ENCODE measurements at places on chromosomes 7 and 10.

GRCh38 chr10:35565602-35566081 lies 39.5 kb upstream of the GJD4 start:
- no peak for DNase-seq

DNA sequence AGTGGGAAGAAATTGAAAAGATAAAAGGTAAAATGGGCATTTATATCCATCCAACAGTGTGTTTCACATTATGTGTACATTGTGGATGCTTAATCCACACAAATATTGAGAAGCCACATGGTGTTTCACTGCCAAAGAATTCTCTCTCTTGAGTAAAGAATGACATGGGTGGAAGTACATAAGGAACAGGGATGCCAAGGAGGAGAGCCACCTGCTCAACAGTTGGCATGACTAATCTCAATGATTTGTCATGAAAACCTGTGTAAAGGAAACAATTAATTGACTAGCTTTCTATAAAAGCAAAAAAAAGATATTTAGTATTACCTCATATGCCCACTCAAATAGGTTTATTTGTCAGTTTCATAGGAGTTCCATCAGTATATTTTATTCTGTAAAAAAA lies 43.1 kb downstream of the MAGI2 start:
- no peak for DNase-seq

GRCh38 chr7:27890205-27890849 lies 150.4 kb downstream of the TAX1BP1 start:
- DNase-seq, result no peak

DNA sequence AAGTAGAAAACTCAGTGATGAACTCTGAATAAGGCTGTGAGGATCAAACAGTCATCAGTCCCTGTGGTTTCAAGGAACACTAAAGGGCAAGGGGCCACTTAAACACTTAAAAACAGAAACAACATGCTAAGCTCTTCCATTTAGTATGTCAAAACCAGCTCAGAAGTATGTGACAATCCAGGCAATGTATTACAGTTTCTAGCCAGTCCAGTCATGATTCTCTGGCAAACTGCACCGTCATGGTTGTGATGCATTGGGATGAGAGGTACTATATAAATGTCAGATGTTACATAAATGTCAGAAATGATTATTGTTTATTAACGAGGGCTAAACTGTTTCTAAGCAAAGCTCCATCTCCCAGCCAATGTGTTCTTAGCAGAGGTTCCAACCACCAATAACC lies 4.7 kb upstream of the CREB5 start:
- no peak for DNase-seq

- DNase-seq, result no peak
Observed at GRCh38 chr7:28413011-28413410, 693 bp downstream of the CREB5 start.

GRCh38 chr7:4709187-4709586 lies 27.1 kb downstream of the FOXK1 start:
- no peak for DNase-seq

DNA sequence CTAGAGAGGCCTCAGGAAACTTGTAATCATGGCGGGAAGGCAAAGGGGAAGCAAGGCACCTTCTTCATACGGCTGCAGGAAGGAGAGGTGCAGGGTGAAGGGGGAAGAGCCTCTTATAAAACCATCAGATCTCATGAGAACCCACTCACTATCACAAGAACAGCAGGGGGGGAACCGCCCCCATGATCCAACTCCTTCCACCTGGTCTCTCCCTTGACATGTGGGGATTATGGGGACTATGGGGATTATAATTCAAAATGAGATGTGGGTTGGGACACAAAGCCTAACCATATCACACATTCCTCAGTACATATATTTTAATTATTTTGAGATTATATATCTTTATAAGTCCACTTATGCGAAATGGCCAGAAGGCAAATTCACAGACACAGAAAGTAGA lies 8.9 kb downstream of the HK1 start:
- DNase-seq, result no peak

- DNase-seq, result no peak
Observed at GRCh38 chr10:87790185-87790584, 27.8 kb downstream of the ATAD1 start.

DNA sequence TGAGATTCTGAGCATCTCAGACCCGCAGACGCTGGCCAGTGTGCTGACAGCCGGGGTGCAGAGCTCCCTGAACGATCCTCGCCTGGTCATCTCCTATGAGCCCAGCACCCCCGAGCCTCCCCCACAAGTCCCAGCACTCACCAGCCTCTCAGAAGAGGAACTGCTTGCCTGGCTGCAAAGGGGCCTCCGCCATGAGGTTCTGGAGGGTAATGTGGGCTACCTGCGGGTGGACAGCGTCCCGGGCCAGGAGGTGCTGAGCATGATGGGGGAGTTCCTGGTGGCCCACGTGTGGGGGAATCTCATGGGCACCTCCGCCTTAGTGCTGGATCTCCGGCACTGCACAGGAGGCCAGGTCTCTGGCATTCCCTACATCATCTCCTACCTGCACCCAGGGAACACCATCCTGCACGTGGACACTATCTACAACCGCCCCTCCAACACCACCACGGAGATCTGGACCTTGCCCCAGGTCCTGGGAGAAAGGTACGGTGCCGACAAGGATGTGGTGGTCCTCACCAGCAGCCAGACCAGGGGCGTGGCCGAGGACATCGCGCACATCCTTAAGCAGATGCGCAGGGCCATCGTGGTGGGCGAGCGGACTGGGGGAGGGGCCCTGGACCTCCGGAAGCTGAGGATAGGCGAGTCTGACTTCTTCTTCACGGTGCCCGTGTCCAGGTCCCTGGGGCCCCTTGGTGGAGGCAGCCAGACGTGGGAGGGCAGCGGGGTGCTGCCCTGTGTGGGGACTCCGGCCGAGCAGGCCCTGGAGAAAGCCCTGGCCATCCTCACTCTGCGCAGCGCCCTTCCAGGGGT lies 703 bp downstream of the RBP3 start:
- DNase-seq, result no peak

DNA sequence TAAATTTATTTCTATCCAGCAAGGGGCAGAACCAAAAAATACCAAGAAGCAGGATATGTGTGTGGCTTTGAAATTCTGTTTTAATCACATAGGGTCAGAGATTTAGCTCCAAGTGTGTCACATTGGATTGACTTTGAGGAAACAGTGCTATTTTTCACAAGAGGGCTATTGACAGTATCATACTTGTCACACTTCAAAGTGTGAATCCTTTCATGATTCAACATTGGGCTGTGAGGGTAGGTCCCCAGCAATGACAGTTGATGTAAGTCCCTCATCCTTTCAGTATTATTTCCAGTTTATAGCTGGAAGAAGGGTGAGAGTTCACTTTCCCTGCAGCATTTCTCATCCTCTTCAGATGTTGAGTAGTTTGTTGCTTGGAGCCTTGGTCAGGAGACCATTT lies 7.4 kb downstream of the CCNY start:
- no peak for DNase-seq

- no peak for DNase-seq
Observed at GRCh38 chr10:12228851-12229250, 32.9 kb downstream of the CDC123 start.

GRCh38 chr7:142450695-142451094 lies 192.8 kb upstream of the PRSS58 start:
- no peak for DNase-seq

DNA sequence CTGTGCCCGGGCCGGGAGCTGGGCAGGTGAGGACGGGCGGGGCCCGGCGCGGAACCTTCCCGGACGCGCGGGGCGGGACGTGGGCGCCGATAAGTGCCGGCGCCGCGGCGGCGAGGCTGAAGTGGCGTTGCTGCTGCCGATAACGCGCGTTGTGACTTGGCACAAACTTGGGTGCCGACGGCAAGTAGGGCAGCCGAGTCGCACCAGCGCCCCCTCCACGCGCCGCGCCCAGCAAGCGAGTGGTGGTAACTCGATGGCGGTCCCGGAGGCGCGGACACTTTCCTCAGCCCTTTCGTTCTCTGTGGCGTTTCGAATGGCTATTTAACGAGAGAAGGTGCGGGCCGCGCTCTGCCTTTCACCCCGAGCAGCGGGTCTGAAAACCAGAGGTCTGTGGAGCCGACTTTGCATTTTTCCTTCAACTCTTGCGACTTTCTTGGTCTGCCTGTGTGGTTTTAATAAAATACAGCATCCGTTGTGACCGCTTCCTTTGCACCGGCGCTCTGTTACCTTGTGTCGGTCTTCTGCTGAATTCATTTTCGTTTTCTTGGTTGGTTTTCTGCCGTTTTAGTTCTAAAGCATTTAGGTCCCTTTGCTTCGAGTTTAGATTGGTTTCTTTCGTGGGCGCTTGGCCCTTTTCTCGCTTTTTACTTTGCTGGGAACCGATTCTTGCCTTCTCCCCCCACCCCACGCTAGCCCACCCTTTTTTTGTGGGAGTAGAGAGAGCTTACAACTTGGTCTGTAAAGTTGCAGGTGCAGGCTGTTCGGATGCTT lies 701 bp downstream of the STK17A start:
- peak; percentile 87 for DNase-seq

DNA sequence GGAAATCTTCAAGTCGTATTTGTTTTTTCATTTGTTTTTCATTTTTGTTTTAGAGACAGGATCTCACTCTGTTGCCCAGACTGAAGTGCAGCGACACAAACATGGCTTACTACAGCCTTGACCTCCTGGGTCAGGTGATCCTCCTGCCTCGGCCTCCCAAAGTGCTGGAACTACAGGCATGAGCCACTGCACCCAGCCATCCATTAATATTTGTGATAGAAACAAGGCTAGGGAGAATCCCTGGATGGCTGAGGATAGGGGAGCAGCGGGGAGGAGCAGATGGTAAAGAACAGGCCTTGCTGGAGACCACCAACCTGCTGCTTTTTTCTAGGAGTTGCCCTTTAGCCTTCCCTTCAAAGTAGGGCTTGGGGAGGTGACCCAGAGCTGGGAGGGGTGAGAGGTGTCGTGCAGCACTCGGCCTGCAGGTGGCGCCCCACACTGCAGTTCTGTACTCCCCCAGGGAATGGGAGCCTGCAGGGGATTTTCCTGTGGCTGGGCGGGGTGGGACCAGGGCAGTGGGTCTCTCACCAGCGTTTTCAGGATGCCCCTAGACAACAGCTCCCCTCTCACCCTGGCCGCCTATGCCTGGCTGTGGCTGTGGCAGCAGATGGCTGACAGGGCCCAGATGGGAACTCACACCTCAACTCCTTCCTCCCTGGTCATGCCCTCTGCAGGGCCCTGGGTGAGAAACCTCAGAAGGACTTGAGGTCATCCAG lies 12.6 kb upstream of the CDH23 start:
- peak; percentile 90 for DNase-seq

DNA sequence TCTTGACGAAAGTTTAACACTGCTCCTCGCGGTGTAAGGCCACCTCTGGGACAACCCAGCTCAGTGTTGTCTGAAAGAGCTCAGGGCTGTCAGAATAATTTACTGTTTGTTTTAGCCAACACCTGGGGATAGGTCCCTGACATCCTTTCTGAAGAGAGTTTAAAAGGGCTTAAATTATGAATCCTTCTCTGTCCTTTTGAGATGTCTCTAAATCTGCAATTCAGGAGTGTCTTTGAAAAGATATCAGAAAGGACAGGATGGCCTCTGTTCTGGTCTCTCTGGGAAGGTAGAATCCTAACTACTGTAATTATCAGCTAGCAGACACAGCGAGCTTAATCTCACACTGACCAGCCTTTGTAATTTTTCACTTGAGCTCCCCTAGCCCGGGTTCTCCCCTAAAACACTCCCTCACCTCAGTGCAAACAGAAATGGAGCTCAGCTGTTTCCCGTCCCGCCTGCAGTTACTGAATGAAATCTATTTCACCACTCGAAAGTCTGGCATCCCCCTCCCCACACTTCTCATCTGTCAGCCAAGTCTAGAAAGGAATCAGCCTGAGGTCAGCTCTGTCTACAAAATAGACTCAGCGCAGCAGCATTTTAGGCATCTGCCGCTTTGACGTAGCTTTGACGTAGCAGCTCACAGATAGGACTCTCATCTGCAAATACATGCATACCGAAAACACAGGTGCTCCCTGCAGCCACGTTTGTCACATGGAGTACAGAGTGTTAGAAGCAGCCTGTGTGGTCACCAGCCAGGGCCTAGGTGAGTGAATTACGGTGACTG lies 4.8 kb downstream of the DYNC2I1 start:
- DNase-seq, result no peak

DNA sequence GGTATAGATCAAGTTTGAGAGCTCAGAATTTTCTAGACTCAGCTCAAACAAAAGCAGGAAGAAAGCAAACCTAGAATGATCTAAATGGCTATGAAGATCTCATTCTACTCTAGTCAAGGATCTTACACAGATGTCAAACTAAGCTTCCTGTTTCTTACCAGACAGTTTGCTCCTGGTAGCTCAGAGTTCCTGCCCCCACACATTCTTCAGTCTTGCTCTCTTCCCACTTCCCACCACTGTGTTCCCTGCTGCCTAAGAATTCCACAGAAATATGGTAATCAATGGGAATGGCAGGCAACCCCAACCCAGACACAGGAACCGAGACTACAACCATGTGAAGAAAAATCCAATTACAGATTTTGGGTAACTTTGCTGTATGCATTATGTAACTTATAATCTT lies 133.4 kb upstream of the PTN start:
- no peak for DNase-seq

DNA sequence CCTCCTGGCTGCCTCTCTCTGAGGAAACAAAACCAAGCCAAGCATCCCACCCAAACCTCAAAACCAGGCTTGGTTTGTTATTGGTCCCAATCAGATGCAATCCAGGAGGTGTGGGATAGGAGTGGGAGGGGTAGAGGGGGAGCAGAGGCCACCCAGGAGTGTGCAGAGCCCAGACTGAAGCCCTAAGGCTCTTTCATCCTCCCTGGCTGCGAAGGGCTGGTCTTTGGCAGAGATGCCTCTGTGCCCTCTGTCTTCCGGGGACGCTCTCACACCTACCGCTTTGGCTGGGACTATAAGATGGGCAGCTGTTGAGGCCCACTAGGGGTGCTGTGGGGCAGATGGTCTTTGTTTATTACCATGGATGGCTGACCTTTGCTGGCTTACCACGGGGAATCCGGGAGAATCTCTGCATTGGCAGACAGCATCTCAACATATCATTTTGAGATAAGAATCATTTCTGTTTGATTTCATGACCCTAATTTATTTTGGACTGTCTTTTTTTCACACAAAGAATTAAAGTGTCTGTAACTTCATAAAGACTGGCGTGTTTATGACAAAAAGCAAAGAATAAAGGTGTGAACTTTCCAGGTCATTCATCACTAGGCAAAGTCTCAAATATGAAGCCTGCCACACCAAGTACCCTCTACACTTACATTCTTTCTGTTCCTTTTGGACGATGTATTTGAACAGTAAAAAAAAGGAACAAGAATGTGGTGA lies 6.5 kb upstream of the DENND2A start:
- DNase-seq, result peak; percentile 64

GRCh38 chr7:106165337-106165736 lies 53.2 kb upstream of the SYPL1 start:
- no peak for DNase-seq

DNA sequence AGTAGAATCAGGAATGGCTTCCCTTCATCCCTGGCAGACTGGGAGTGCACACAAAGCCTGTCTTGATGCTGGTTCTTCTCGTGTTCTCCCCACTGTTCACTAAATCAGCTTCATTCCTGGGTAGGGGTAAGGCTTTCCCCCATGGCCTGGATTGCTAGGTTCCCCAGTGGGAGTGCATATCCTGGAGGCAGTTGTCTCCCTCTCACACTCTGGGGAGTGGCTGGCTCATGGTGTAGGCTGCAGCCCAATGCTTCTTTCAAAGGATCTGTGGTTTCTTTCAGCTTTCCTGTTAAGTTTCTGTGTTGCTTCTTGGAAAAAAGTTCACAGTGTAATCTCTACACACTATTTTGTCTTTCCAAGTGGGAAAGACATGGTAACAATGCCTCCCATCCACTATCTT lies 32.6 kb upstream of the ARMC3 start:
- DNase-seq, result no peak

- DNase-seq, result no peak
Observed at GRCh38 chr7:114392686-114393085, 21.9 kb upstream of the FOXP2 start.

Measured in stimulated activated effector memory CD8-positive, alpha-beta T cell treated with anti-CD3 and anti-CD28 coated beads, Interleukin-12 subunit alpha, Interleukin-12 subunit beta, amount 100 ng/mL, for 72 hours (primary cell).